B cell (primary cell): ENCODE measurements at places on chromosomes 16 and 17. TPM values are rescaled to one million over a fixed set of nuclear protein-coding genes. Genes with fewer than 3 reads are reported as not detected.

The NECAB2 gene
- not detected in 2 replicates for total RNA-seq

GRCh38 chr16:49586466-49587450 is 213.2 kb downstream of the C16orf78 start:
- DNase-seq: no peak

- DNase-seq: no peak
Observed at GRCh38 chr16:49855822-49856671, at the start of gene ZNF423. Gene ZNF423, minus strand, starts transcription at chr16:49856112. Its CDS starts 338 bp downstream, at chr16:49855774.

The RFFL gene
- 36.2 and 36.9 TPM in 2 replicates for total RNA-seq

The ZPBP2 gene
- total RNA-seq: 1.7 and 2.0 TPM in 2 replicates
